ENCODE measurements at places on chromosomes 12 and 14.

DNA sequence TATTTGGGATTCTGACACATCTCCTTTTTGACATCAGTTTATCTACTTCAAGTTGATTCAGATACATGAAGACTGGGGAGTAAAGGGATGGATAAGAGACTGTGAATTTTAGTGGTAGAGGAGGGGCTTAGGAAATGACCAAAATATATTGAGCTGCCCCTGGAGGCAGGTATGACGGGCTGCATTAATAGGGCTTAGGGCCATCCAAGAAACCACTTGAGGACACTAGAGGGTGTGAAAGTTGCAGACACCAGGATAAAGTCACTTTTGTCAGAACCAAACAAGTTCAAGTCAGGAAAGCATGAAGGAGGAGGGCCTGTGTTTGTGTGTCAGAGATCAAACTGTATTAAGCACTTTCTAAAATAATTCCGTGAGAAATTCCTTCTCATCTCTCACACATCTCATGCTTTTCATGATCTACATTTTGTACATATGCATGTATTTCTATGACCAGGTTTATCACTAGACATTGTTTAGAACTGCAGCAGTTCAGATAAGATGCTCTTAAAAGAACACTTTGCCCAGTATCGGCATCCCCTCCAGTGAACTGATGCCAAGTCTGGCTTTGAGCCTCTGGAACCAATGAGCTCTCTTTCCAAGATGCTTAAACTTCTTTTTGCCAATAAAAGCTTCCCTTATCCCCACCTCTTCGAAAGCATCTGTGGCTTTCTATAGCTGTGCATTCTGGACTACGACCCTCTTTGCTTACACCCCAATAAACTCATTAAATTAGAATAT is 136.9 kb downstream of the SLC38A1 start:
- no peak for DNase-seq

DNA sequence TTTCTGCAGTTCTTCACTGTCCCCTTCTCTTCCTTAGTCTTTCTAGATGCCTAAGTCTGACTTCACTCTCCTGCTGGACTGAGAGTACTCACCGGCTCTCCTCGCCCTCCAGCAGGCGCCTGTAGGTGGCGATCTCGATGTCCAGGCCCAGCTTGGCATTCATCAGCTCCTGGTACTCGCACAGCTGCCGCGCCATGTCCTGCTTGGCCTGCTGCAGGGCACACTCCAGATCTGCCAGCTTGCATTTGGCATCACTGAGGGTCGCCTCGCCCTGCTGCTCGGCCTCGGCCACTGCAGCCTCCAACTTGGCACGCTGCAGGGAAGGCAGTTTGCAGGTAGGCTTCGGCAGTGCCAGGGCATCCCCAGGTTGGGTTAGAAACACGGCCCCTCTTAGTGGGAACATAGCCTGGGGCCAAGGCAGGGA is 5.2 kb downstream of the KRT84 start:
- DNase-seq = no peak

- no peak for DNase-seq
Measured at GRCh38 chr14:104404922-104405321, 174.6 kb upstream of the C14orf180 start.

- no peak for DNase-seq
Measured at GRCh38 chr14:24032727-24033418, 18.9 kb upstream of the CARMIL3 start.

DNA sequence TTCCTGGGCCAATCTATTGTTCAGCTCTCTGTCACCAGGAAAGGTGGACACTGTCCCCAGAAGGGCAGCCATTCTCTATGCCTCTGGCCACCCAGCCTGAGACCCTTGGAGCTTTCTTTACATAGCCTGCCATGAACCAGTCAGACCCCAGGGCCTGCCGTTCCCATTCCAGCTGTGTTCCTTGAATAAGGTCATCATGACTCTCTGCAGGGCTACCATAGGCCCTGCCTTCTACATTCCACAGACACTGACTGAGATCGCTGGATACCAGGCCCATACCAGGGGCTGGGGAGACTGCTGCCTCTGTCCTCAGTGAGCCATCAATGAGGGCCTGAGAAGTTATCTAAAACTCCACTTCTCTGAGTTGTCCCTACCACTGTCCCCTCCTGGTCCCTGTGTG is 75.5 kb downstream of the SYNE3 start:
- no peak for DNase-seq

DNA sequence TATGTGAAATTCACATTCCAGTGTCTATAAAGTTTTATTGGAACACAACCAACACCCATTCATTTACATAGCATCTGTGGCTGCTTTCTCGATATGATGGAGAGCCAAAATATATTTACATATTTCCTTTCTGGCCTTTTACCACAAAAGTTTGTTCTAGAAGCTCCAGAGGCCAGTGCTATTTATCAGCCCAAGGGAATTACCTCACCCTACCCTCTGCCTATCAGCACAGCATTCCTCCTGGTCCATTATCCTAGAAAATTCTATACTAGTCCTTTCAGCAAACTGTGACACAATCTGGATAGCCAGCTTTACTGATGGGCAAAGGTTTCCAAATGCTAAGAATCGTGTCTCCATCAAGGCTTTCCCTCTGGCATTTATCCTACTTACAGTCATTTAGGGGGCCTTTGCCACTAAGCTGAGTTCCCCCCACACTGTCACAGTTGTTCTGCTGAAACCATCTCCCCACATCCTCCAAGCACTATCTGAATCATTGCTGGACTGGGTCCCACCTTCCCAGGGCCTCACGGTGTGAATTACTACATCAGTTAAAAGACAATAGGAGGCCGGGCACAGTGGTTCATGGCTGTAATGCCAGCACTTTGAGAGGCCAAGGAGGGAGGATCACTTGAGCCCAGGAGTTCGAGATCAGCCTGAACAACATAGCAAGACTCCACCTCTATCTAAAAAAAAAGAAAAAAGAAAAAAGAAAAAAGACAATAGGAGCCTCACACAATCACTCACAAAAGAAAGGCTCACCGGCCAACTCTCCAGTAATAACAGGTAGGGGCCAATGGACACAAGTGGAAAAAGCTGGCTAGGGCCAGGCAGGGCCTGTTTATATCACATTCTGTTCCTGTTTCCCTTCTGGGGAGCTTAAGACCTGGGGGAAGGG is 12.1 kb downstream of the SYNE3 start:
- DNase-seq = no peak

- no peak for DNase-seq
Measured at GRCh38 chr12:82857276-82857675, 170.6 kb downstream of the TMTC2 start.

- DNase-seq = no peak
Measured at GRCh38 chr12:111636209-111636945, 37.3 kb upstream of the ATXN2 start.

DNA sequence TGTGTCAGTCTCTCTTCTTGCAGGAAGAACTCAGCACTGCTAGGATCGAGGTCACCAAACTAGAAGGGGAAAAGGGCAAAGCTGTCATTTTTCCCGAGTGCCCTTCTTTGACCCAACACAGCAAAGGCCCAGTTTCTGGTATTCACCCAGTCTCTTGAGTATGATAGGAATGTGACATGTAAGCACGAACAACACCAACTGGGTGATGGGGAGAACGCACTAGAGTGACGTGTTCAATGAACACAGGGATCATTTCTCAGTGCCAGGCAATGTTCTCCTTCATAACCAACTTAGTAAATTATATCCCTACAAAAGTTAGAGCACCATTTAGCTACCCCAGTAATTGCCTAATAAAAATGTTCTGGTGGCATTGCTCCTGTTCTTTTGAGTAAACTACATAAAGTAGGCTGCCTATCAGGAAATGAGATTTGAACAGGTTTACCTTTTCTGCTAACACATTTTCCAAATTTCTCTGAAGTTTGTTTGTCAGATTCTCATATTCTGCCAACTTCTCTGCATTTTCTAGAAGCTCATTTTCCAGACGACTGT is 64.5 kb downstream of the NIN start:
- DNase-seq = no peak

GRCh38 chr14:74425525-74426201 is 347 bp downstream of the SYNDIG1L start:
- DNase-seq = peak; percentile 25

GRCh38 chr14:35416108-35416750 is 11.7 kb upstream of the NFKBIA start:
- peak; percentile 77 for DNase-seq

- no peak for DNase-seq
Measured at GRCh38 chr12:68048648-68049297, 59.5 kb downstream of the IFNG-AS1 start.

GRCh38 chr14:86124328-86124727 is 594.4 kb downstream of the FLRT2 start:
- DNase-seq = no peak

GRCh38 chr14:58066115-58066514 is 85.9 kb downstream of the ARMH4 start:
- DNase-seq = no peak

GRCh38 chr12:26150736-26151450 is 26.1 kb upstream of the BHLHE41 start:
- no peak for DNase-seq

- DNase-seq = no peak
Measured at GRCh38 chr12:19200261-19200660, 70.7 kb downstream of the PLEKHA5 start.

- DNase-seq = no peak
Measured at GRCh38 chr12:14968478-14968877, 4.4 kb upstream of the PDE6H start.

DNA sequence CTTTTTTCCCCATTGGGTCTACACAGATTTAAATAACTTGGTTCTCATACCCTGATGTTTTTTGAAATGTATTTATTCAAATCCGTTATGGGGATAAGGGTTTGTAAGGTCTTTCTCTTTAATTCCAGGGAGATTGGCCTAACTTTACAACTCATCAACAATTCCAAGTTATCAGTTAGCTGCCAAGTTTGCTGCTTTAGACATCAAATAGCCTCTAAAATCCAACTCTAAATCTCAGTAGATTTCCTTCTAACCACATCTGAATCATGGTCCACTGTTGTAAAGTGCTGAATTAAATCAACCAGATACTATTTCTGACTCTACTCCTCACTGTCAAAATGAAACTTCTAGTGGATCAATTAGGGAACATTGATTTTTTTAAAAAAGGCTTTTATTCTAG is 364.1 kb upstream of the E2F7 start:
- no peak for DNase-seq

GRCh38 chr14:97976861-97977260 is 1179.7 kb downstream of the VRK1 start:
- DNase-seq = no peak

- DNase-seq = no peak
Measured at GRCh38 chr14:41604721-41605531, 1.8 kb upstream of the LRFN5 start.

GRCh38 chr12:90562671-90563070 is 392.3 kb downstream of the CCER1 start:
- no peak for DNase-seq

- peak; percentile 78 for DNase-seq
Measured at GRCh38 chr12:127145929-127146789, 1120.8 kb upstream of the TMEM132C start.

DNA sequence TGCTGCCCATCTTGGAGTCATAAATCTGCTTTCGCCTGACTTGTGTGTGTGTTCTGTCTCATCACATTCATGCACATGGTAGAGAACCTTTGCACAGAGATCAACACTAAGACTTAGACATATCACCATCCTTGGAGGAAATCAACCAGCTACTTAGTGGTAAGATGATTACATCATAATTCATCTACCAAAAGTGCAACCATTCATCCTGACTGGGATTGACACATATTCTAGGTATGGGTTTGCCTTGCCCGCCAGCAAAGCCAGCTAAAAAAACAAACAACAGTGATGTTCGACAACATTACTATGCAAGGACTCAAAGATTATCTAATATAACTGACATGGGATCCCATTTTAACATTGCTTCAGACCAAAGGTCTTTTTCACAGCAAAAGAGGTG is 228.7 kb downstream of the NUAK1 start:
- no peak for DNase-seq

DNA sequence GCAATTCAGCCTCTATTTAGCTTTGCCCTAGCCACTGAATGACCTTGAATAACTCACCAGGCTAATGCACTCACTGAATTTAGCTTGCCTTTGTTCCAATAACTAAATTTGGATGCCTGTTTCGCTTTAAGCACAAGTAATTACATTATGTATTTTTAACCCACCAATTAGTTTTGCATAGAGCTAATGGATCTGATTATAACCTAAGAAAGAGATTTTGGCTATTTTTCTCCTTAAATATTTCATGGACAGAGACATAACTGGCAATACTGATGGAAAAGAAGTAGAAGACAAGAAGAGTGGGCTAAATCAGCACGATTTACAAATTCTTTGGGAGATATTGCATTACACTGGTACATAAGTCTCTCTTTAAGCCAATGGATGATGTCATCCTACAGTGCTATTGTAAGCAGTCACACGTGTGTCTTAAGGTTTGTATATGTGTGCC is 85.7 kb downstream of the AKAP6 start:
- no peak for DNase-seq

DNA sequence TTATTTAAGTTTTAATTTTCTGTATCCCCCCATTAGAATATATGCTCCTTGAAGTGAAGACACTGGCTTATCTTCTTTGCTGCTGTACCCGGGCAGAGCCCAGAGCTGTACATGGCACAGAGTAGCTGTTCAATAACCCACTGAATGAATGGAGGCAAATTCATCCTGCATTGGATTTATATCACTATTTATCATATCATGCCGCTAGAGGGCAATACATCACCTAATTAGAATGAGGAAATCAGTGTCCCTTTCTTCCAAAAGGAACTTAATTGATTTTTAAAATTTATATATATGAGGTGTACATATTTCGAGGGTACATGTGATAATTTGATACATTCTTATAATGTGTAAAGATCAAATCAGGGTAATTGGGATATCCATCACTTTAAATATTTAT is 89.2 kb upstream of the TMEM260 start:
- no peak for DNase-seq

DNA sequence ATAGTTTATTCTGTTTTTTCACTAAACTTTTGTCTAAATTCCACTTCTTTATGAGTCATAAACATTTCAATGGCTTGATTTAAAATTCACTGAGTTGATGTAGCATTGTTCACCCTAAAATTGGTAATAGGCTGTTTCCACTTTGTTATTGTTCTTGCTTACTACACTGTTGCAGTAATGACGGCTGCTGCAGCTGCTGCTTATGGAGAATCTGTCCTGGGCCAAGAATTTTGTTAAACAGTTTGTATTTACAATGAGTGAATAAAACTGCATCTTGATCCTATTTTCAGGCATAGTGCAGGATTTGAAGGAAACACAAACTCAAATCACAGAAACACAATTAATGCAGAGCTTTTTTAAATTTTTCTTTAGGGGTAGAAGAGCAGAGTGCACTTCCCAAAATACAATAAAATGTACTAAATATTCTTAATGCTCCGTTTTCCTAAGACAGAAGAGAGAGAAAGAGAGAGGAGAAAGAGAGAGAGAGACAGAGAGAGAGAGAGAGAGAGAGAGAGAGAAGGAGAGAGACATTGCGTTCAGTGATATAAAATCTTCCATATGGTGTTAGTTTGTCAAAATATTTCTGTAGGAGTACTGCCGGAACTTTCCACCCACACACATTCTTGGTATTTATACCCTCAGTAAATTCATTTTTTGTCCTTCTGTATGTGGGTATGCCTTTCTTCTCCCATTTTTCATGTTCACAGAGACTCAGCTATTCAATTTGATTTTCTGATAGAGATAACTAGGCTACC is 266.4 kb downstream of the LRFN5 start:
- DNase-seq = no peak

GRCh38 chr14:89242652-89243279 is 174.3 kb downstream of the FOXN3 start:
- DNase-seq = no peak

Measured in activated T-cell treated with anti-CD3 and anti-CD28 coated beads, Interleukin-2, amount 50 U/mL, for 4 hours (primary cell).